Glutamatergic neuron (in vitro differentiated cells): ENCODE measurements at places on chromosomes 5 and 9. TPM values are rescaled to one million over a fixed set of nuclear protein-coding genes. Genes with fewer than 3 reads are reported as not detected.
A peak's percentile ranks its signal among the peaks of the same experiment; 100 is the strongest.

The OTP gene
- 0.17 TPM for total RNA-seq

The SPATA24 gene
- 6.2 TPM for total RNA-seq

The CDHR2 gene
- total RNA-seq: 0.29 TPM

The SEMA6A gene
- total RNA-seq: 424 TPM

The BTNL8 gene
- not detected for total RNA-seq

The HMCN2 gene
- 9.3 TPM for total RNA-seq

The BHMT2 gene
- total RNA-seq: not detected

The SPATA31A7 gene
- not detected for total RNA-seq

The TEK gene
- total RNA-seq: 1.0 TPM

The FAM163B gene
- total RNA-seq: 0.51 TPM

The GCNT4 gene
- total RNA-seq: 5.2 TPM

The SLC34A3 gene
- total RNA-seq: not detected

DNA sequence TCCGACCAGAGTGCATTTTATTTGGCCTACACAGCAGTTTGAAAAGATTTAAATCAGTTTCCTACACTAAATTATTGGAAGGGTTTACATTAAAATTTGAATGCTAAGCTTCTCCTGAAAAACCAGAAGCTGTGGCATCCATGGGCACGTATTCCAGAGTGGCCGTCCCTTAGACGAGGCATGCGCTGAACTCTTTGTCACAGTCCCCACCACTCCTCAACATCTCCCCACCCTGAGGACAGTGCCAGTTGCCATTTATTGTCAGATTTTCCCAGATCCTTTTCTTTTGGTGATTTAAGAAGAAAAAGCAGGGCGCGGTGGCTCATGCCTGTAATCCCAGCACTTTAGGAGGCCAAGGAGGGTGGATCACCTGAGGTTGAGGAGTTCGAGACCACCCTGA, 39.9 kb upstream of the UNC5A start:
- no peak for DNase-seq

- DNase-seq: no peak
These were observed 26.5 kb downstream of the OXCT1 start for GRCh38 chr5:41843456-41844370.

DNA sequence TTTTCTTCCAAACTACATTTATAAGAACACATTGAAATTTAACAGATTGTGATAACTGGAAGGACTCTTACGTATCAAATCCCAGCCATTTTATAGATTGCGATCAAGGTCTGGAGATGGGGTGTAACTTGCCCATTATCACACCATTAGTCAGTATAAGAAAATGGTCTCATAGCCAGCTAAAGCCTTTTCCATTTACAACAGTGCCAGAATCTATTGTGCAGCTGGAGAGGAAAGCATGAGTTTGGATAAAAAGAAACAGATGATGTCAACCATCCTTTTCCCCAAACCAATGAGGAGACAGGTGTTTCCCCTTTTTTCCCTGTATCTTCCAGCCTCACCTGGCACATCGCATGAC, 658.8 kb downstream of the ACTL7B start:
- DNase-seq: no peak

- DNase-seq: no peak
These were observed 168.0 kb upstream of the SPRY4 start for GRCh38 chr5:142492781-142493281.

DNA sequence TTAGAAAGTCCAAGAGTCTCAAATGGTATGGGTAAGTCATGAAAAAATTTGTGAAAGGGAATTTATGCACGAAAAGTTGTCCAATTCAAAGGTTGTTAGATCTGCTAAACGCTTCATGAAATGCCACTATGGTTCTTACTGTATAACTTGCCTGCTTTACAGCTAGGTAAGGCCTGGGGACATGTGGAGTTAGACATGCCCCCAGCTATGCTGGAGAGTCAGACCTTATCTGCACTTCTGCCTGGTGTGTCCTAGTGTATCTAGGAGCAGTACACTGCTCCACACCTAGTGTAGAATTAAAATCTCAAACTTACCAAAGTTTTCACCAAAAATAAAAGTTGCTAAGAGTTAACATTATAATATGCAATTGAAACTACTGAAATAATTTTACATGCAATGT, 136.8 kb downstream of the MAPKAP1 start:
- no peak for DNase-seq

DNA sequence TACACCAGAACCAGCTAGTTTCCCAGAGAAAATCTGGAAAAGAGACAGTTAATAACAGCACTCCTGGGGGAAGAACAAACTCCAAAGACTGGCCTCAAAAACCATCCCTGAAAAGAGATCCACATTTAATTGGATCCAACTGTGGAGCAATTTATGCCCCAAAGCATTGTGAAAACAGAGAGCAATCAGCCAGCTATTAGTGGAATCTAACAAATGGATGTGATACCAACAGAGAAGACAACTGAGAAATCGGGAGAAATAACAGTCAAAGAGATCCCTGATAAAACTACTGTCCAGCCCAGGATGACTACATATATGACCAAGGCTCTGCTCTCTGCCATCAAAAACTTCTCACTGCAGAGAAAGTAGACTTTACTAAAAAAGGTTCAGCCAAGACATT, 40.5 kb upstream of the TRIO start:
- no peak for DNase-seq

DNA sequence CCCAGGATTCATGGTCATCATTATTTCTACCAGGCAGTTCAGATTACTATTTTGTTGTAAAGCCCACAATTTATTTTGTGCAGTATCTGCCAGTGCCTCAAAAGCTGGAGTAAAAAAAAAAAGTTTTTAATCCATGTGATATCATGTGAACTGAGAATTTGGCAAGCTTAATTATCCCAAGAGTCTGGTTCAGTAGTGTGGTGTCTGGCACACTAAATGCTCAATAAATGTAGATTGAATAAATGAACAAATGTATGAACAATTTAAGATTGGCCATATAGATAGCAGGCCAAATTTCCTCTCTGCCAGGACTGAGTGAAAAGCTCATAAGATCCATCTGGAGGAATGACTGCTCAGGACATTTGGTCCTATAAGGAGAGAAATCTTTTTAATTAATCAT, 533.0 kb downstream of the TLE1 start:
- DNase-seq: no peak

GRCh38 chr9:83444110-83444509, 94.1 kb downstream of the FRMD3 start:
- no peak for DNase-seq

DNA sequence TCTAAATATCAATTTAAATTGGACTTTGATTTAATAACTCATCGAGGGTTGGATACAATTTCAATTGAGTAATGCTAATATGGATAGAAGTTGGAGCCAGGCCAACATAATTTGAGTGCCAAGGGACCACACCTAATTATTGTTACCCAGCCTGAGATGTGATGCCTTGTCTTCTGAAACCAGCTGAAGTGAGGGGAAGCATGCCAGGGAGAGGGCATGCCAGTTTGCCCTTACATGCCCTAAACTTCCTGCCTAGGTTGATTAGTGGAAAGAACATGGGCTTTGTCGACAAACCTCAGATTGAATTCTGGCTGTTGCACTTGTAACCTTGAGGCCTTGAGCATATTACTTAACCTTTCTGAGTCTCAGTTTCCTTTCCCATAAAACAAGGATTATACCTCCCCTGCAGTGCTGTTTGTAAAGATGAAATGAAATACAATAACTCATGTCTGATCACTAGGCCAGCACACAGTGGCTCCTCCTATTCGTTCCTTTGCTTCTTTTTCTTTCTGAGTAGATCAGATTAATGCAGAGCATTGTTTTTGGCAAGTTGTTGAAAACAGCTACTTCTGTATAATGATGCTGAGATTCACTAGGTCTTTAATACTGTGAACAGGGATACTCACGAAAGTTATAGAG, 412.8 kb downstream of the TLE4 start:
- DNase-seq: no peak

GRCh38 chr9:124764774-124765438, 6.2 kb downstream of the NR6A1 start:
- DNase-seq: no peak

DNA sequence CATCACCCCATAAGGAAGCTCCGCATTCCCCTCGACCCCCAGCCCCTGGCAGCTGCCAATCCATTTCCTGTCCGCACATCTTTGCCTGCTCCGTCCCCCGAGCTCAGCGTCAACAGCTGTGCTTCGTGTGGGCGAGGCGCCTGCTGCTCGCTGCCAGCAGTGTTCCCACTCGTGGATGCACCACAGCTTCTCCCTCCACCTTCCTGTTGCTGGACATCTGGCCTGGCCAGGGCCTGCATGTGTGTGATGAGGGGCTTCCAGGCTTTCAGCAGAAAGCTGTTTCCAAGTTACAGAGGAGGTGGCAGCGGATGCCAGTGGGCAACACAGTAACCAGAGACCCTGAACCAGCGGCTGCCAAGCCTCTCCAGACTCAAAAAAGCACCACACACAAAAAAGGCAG, 86.0 kb downstream of the PRRT1B start:
- peak; percentile 55 for DNase-seq

GRCh38 chr9:115517335-115518075, 399.5 kb upstream of the TNC start:
- no peak for DNase-seq

GRCh38 chr9:110287289-110287680, 31.0 kb upstream of the TXN start:
- DNase-seq: no peak

GRCh38 chr9:114779352-114779845, 26.4 kb downstream of the TNFSF15 start:
- no peak for DNase-seq

GRCh38 chr9:2545881-2546490, 75.6 kb upstream of the VLDLR start:
- no peak for DNase-seq

DNA sequence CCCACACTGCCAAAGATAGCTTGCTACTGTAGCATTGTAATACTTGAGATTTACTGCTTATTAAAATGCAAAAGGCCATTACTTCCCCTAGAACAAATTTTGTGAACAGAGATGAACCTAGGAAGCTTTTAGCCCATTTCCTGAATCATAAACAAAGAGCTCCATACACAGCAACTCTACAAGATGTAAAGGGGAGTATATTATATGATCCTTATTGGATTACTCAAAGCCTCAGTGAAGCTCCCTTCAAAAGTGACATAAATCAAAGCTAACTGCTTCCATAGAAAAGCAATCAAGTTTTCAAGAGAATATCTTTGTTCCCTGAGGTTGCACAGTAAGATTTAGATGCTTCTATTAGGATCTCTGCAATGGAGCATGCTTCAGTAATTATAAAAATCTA, 629.8 kb downstream of the EFNA5 start:
- no peak for DNase-seq

DNA sequence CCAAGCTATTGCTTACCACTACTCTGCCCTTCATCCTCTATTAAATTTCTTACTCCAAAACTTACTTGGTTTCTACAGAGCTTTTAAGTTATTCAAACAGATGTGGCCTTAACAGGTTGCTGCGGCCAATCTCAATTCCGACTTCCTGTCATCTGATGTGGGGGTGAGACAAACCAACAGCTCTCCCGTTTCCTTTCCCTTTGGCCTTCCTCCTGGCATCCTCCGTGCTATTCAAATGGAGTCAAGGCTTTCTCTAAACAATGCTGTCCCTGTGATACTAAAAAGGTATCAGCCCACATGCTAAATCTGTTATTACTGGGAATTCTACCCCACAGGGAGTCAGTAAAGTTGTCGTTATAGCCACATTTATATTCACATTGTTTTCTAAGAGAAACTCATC, 11.8 kb downstream of the RBM18 start:
- no peak for DNase-seq

DNA sequence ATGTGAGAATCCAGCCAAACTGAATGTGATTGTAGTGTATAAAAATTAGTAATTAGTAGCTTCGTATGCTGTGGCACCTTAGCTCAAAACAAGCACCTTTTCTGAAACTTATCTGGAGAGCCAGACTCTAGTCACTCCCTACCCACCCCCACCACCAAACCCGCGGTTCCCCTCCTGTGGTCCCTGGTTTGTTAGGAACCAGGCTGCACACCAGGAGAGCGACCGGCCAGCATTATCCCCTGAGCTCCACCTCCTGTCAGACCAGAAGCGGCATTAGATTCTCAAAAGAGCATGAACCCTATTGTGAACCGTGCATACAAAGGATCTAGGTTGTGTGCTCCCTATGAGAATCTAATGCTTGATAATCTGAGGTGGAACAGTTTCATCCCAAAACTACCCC, 498.6 kb downstream of the CHSY3 start:
- DNase-seq: no peak

DNA sequence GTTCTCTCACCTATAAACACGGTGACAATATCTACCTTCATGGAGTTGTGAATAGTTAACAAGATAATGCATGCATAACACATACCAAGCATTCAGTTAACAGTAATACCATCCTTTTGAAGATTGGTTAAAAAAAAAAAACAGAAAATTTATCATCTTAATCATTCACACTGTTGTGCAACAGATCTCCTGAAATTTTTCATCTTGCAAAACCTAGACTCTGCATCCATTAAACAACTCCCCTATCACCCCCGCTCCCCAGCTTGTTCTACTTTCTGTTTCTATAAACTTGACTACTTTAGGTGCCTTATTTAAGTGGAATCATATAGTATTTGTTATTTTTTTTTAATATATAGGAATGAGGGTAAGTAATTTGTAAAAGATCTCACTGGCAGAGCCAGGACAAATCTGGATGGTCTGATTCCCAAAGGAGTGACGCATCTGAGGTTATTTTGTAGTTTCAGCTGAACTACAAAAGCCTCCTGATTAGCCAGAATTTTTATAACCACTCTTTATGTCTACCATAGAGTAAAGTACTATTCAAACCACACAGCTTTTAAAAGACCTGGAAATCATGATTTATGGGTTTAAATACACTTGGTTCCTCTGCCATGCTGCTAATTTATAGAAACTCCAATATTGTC, 93.0 kb downstream of the FANCC start:
- no peak for DNase-seq

GRCh38 chr5:124889850-124890249, 143.4 kb upstream of the ZNF608 start:
- no peak for DNase-seq

- no peak for DNase-seq
These were observed 48.9 kb downstream of the PKD2L2 start for GRCh38 chr5:137937994-137938750.

- DNase-seq: no peak
These were observed 76.2 kb downstream of the NRG2 start for GRCh38 chr5:139966856-139967255.

GRCh38 chr5:180868960-180869359, 7.9 kb upstream of the ZFP62 start:
- DNase-seq: peak; percentile 93

- DNase-seq: no peak
These were observed 65.4 kb upstream of the IRX4 start for GRCh38 chr5:1948111-1948510.

- DNase-seq: no peak
These were observed 219.0 kb downstream of the AOPEP start for GRCh38 chr9:94945197-94946144.

DNA sequence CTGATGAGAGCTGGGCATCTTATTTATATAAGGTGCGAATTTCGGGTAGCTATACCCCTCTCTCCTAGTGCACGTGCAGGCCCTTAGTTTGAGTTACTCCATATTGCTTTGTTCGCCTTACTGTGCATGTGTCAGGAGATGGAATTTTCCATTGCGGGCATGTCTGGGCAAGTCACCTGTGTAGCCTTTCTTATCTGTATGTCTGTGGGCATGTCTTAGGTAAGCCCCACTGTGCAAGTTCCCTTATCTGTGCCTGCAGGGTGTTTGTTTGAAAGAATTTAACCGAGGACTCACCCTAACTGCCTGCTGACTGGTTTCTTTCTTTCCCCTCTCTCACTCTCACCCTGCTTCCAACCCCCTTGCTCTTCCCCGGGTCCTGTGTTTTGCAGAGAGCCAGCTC, 140.7 kb upstream of the RANBP3L start:
- no peak for DNase-seq
